CD4-positive, alpha-beta T cell treated with Interleukin-17A for 1 hour (primary cell): ENCODE measurements at places on chromosomes 11 and 22.

DNA sequence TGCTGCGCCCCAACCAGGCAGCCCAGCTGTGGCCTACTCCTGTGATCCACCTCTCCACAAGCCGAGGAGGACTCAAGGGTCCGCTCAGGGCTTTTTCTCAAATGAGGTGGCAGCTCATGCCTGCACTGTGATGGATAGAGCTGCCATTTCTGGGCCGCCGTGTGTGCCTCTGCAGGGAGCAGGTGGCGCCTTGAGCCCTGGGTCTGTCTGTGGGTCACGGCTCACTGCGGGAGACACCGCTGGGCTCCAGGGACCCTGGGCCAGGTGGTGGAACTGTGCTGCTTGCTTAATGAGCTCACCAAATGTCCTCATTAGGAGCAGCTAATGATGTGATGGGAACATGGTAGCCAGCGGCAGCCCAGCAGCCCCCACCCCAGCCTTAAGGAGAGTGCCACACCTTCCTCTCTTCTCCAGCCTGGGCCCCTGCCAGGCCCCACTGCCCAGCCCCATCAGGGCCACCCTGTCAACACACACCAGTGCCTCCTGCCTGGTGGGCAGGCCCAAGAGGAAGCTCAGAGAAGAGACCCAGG, 50.8 kb downstream of the DHCR7 start:
- DNase-seq = no peak

DNA sequence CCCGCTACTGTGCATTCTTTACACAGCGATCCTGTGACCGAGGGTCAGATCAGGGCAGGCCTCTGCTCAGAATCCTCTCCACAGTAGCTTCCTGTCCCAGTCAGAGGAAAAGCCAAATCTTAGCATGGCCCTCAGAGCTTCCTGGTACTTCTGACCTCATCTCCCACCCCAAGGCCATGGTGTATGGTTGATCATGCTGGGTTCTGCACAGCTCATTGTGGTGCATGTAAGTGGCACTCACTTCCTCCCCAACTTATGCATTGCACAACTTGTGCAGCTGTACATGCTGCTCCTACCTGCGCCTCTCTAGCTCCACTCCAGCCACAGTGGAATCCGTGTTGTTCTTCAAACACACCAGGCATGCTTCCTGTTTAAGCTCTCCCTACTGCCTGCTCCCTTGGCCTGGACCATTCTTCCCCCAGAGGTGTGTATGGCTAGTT, 20.3 kb downstream of the BMAL1 start:
- no peak for DNase-seq

GRCh38 chr11:45030778-45031177, 80.1 kb upstream of the TP53I11 start:
- no peak for DNase-seq

DNA sequence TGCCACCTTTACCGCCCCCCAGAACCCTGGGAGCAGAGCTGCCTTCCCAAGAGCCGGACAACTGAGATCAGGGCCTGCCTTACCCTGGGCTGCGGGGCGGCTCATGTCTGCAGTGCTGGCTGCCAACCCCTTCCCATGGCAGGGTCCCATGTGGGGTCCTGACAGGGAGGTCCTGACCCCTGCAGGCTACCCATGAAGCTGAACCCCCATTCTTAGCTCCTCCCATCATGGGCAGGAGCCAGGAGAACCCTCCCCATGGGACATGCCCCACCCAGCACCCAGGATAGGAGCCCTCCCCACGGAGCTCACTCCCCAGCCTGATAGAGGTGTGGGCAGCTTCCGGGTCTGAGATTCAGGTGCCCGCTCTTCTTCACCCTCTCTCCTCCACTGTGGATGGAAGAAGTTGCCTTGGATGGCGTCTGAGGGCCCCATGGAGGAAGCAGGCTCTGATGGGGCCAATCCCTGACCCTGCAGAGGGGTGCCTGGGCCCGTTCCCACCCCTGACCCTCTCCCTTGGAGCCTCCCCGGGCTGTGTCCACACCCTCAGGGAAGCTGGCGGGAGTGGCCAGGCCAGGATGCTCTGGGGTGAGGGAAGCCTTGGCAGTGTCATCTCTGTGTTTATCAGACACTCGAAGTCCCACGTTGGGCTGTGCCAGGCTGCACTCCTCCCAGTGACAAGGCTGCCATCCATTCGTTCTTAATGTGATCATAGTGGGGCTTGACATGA, 1508.2 kb downstream of the BRD1 start:
- no peak for DNase-seq

DNA sequence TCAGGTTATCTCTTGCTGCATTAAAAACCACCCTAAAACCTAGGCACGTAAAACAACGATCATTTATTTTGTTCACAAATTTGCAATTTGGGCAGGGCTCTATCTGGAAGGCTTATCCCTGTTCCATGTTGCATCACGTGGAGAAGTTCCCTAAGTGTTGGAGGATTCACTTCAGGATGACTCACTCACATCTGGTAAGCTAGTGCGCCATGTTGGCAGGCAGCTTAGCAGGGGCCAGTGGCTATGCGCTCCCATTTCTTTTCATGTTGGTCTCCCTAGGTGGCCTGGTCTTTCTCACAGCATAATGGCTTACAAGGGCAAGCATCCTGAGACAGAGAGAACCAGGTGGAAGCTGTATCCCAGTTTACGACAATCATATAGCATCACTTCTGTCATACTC, 226.8 kb downstream of the BLID start:
- DNase-seq = no peak

DNA sequence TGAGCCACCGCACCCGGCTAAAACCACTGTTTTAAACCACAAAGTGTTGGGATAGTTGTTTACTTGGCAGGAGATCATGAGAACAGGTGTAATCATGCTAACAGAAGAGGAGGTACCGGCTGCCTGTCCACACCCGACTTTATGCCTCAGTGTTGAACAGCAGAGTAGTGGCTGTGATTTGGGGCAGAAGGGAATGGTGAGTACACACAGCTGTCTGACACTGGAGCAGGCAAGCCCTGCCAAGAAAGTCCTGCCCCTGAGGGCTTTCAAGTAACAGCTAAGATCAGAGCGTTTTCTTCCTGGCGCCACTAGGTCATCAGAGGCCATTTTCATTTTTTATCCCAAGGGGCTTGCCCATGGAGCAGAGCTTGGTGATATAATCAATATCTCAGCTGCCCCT, 8.1 kb downstream of the CDKN1C start:
- DNase-seq = no peak

- no peak for DNase-seq
Observed at GRCh38 chr22:26910845-26911244, 253.5 kb downstream of the MIAT start.

DNA sequence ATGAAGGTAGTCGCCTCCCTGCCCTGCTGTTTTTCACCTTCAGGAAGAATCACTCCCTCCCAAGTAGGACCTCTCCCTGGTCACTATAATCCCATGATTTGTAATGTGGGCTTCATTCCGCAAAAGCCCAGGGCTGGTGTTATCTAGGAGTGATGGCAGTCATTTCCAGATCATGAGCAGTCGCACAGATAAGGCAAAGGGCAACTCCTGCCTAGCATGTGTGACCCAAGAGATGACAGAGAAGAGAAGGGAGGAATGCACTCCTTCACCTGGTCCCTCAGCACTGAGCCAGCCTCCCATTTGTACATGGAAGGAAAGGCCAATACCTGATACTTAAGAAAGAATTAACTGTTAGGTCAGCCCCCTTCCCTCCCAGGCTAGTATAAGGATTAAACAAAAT, 102.9 kb downstream of the RPL27A start:
- DNase-seq = no peak

DNA sequence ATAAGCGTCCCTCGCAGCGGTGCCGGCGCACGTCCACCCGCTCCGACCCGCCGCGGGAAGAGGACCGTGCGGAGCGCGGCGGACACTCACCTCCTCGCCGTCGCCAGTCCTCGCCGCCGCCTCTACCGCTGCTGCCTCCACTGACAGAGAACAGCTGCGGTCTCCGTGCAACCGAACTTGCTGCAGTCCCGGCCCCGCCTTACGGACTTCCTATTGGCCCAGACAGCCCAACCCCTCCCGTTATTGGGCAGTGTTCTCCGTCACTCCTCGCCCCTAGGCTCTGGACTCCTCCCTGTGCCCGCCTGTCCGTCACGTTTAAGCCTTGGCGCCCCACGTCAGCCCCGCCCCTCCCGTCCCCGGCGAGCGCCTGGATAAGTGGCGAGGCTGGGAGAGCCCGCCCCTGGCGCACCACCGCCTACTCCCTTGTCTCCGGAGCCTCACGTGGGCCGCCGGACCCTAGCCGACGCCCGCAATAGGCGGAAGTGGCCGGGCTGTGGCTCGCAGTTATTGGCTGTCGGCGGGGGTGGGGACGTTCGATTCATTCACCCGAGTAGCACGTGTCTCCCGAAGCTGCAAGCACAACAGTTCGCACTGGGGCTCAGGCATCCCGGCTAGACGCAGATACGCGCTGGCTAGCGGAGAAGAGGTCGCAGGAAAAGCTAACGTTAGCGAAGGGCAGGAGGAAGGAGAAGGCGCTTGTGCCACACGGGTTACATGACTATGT, at the start of gene PC:
TSS of gene PC (minus strand) at position 152 of the 724 bp plus-strand sequence. CDS start 86,224 bp downstream, outside the sequence.
- peak; percentile 99 for DNase-seq

DNA sequence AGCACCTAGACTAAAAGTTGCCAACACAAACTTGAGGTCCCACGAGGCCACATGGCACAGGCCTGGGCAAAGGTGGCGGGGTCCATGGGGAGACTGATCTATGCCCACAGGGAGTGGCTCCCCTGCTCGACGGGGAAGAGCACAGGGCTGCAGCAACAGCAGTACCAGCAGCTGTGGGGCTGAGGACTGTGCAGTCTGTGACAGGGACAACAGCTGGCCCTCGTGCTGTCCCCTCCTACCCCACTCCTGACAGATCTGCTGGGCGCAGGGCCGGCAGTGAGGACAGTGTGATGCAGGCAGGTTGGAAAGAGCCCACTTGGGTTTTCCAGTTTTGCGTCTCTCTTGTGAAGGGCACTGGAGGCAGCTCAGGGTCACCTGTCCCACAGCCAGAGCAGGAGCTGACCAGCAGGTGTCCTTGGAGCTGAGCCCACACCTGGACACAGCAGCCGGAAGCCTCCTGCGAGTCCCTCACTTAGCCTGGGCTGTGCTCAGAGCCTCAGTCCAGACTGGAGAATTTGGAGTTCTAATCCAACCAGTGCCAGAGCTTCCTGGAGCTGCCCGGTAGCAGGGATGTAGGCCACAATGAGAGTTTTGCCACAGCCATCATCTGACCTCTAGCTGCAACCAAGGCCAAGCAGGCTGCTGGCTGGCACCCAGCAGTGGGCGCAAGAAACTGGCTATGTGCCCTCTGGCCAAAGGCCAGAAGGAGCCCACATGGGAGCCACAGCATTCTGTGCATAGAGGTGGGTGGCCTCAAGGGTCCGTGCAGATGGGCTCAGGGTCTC, 3.6 kb upstream of the GAS2L1 start:
- DNase-seq = no peak

DNA sequence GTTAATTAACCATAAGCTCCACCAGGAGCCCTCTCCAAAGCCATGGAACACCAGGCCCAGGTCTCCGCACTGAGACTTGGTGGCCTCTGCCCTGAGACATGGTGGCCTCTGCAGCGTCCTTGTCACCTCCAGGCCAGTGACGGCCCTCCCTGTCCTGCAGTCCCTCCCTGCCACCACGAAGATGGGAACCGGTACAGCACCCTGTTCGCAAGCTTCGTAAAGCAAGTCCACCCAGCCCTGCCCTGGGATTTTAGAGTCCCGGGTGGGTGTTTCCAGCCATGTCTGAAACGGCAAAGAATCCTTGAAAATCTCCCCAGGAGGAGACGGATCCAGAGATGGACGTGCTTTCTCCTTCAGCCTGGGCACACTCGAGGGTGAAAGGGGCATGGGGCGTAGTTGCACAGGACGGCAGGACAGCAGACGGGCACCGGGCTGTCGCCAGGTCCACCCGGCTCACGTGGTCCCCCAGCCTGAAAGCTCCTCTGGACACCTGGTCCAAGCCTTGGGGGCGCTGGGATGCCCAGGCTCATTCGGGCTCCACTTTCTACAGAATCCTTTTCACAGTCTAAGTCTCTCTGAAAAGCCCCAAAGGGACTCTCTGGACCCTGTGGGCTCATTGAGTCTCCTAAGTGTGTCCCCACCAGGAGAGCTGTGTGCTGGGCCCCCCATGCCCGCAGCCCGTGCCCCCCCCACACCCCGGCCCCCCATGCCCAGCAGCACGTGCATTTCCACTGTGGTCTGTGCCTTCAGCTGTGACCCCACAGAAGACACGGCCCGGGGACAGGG, 456.2 kb downstream of the BRD1 start:
- DNase-seq = no peak

GRCh38 chr11:103892603-103893002, 143.8 kb upstream of the DDI1 start:
- no peak for DNase-seq

- DNase-seq = no peak
Observed at GRCh38 chr11:6303661-6304060, 16.6 kb downstream of the CAVIN3 start.

GRCh38 chr11:32290783-32291182, 144.6 kb downstream of the WT1 start:
- DNase-seq = no peak

- no peak for DNase-seq
Observed at GRCh38 chr11:9570313-9571025, 3.0 kb upstream of the WEE1 start.
